ENCODE measurements at places on chromosomes 4 and X.

- DNase-seq: no peak
These were observed 298.6 kb upstream of the PPARGC1A start for GRCh38 chr4:24188459-24188858.

- no peak for DNase-seq
These were observed 88.3 kb upstream of the DDX3X start for GRCh38 chrX:41245641-41246040.

DNA sequence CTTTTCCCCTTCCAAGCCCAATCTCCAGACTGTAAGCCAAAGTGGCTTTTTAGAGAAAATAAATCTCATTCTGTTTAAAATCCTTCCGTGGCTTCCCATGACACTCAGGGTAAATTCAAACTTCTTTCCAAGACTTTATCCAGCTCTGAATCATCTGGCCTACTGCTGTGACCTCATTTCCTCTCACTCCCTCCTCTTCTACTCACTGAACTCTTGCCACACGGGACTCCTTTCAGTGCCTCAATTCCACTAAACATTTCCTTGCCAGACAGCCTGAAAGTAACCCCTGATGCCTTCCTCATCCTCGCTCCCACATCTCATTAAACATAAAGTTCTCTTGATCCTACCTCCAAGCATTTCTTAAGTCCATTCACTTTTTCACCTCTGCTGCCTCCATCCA, 27.8 kb upstream of the RNF128 start:
- no peak for DNase-seq

DNA sequence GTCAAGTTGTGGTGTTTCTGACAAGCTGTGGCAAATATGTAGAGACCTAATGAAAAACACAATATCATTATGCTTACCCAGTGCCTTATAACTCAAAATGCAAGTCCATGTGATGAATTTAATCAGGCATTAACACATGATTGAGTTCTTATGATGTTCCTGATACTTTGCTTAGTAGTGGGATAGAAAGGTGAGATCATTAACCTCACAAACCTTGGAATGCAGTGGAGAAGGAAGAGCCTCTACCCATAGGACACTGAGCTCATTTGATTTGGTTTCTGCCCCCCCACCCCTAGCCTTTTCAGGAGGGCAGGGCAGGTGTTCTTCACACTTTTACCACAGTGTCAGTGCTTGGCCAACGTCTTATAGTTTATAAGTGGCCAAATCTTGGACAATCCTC, 683.6 kb upstream of the CPEB2 start:
- DNase-seq: no peak

DNA sequence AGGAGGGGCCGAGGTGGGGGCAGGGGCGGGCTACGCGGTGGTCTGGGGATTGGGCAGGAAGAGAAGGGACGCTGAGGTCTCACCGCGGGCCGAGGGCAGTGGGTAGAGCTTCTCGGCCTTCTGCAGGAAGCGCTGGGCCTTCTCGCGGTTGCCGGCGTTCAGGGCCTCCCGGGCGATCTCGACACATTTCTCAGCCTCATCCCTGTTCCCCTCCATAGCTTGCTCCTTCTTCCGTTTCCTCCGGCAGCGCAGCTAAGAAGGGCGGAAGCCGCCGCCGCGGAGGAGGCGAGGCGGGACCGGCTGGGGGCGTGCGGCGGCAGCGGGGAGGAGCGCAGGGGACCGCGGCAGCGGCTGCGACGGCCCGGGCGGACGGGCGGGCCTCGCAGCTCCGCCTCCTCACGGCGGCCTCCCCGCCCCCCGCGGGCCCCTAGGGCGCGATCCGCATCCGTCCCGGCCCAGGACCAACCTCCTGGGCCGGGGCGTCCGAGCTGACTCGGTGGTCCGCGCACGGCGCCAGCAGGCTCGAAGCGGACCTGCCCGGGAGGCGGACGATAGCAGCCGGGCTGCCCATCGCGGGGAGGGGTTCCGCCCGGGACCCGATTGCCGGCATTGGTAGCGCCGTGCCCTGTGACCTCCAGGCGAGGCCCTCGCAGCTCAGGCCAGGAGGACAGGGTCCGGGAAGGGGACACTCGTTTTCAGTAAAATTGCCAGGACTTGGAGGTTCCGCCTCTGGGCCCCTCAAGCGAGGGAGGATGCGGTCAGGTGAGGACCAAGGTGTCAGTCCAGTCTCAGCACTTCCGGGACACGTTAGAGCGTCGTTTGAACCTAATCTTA, at the start of gene DNAJB14:
TSS of gene DNAJB14 (minus strand) at position 263 of the 834 bp plus-strand sequence. CDS start at position 216, 47 bp downstream.
- peak; percentile 84 for DNase-seq

- no peak for DNase-seq
These were observed 389.7 kb upstream of the NR3C2 start for GRCh38 chr4:148831945-148832344.

- DNase-seq: peak; percentile 1
These were observed 734 bp upstream of the GALNT7 start for GRCh38 chr4:173167758-173168395.
